ENCODE measurements at places on chromosomes 11 and 22.

GRCh38 chr11:115716601-115717529 lies 212.7 kb upstream of the CADM1 start:
- no peak for DNase-seq

DNA sequence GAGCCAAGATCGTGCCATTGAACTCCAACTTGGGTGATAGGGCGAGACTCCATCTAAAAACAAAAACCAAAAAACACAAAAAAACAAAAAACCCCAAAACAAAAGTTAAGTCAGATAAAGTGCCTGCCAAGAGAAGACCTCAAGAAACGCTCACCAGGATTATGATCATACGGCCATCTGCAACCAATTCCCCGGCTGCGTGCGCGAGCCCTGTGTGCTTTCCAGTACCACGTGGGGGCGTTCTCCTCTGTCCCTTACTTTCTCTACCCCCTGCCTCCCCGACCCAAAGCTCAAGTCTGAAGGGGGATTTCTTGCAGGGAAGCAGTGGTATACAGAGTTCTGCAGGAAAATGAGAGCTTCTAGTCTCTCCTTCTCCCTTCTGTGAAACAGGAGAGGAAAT lies 10.5 kb upstream of the RPS19BP1 start:
- no peak for DNase-seq

DNA sequence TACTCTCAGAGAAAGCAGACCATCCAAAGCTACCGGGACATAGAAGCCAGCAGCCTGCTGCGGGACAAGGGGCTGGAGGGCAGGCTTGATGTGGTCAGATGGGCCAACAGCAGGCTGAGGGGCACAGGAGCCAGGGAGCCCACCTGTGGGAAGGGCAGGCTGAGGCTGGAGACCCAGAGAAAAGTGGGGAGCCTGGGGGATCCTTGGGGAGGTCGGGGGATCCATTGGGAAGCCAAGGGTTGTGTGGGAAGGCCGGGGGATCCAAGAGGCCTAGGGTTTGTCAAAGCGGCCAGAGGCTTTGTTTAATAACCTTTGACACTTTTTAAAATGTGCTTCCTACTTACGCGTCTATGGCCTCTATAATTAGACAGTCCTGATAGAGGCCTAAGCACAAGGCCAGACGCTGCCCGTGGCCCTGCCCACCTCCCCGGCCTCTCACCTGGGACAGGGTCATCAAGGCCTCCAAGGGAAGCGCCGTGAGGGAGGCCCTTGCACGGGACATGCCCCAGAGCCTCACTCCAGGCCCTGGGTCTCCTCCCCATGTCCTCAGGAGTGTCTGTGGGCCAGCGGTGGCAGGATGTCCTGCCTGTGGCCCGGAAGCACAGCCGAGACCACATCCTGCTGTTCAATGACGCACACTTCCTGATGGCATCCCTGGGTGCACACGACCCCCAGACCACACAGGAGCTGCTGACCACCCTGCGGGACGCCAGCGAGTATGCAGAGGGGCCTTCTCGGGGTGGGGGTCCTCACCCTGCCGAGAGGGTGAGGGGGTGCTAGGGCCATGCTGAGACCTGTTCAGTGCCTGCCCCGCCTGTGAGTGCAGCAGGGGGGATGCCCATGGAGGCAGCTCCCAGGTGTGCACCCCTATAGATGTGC lies 8.6 kb upstream of the GTSE1 start:
- no peak for DNase-seq

GRCh38 chr11:69647761-69648497 lies 7.0 kb downstream of the CCND1 start:
- DNase-seq: no peak

- DNase-seq: peak; percentile 19
Observed at GRCh38 chr22:29457730-29458129, 19.3 kb downstream of the RFPL1 start.

DNA sequence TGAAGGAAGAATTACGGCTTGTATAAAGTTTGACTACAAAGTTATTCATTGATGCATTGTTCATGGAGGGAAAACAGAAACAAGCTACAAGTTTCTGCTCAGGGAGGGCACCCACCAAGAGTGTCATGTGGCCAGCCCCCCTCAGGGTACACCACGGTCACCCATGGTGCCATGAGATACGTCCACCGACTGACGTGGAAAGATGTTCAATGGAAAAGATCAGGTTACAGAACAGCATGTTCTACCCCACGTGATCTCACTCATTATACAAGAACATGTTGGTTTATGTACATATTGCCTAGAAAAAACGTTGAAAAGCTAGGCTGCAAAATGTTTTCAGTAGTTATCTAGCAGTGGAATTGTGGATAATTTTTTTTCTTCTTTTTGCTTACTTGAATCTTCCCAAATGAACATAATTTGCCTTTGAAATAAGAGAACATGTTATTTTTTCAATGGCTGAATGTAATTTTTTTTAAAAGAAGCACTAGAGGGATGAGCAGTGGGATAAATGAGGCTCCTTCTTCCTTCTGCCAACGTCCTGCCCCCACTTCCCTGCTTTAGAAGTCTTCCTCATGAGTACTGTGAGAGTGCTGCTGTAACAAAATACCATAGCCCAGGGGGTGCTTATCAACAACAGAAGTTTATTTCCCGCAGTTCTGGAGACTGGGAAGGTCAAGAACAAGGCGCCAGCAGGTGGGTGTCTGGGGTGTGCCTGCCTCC lies 22.5 kb downstream of the RCN1 start:
- DNase-seq: peak; percentile 27

DNA sequence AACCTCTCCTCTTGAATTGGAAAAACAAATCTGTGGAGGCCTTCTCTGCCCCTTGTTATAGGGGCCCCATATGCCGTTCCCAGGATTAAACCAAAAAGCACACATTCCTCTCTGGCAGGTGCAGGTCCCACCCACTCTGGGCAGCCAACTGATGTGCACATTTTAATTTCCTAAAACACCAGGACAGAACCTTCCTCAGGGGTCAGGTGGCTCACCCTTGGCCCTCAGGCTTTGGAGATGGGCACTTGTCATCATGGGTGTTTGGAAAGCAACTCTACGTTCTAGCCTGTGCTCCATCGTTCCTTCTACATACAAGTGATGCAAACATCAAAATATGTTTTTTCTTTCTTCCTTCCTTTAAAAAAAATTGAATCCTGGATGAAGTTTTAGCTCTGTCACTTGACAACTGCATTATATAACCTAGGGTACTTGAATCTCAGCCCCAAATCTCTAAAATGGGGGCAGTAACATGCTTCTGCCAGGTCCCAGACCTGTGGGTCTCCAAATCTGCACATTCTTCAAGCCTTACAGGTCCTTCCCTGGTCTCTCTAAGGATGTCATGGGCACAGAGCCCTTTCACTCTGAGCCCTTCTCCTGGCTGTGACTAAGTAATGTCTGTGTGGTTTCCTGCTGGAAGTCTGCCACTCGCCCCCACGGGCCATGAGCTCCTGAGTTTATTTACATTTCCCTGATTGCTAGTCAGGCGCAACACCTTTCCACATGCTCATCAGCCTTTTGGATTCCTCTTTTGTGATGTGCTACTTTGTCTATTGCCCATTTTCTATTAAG lies 43.8 kb downstream of the KCNQ1OT1 start:
- DNase-seq: no peak

GRCh38 chr11:25758145-25758661 lies 573.7 kb upstream of the ANO3 start:
- no peak for DNase-seq

GRCh38 chr11:130191896-130192295 lies 32.3 kb downstream of the ST14 start:
- DNase-seq: no peak

- no peak for DNase-seq
Observed at GRCh38 chr11:69916806-69917387, 97.7 kb upstream of the FGF3 start.

DNA sequence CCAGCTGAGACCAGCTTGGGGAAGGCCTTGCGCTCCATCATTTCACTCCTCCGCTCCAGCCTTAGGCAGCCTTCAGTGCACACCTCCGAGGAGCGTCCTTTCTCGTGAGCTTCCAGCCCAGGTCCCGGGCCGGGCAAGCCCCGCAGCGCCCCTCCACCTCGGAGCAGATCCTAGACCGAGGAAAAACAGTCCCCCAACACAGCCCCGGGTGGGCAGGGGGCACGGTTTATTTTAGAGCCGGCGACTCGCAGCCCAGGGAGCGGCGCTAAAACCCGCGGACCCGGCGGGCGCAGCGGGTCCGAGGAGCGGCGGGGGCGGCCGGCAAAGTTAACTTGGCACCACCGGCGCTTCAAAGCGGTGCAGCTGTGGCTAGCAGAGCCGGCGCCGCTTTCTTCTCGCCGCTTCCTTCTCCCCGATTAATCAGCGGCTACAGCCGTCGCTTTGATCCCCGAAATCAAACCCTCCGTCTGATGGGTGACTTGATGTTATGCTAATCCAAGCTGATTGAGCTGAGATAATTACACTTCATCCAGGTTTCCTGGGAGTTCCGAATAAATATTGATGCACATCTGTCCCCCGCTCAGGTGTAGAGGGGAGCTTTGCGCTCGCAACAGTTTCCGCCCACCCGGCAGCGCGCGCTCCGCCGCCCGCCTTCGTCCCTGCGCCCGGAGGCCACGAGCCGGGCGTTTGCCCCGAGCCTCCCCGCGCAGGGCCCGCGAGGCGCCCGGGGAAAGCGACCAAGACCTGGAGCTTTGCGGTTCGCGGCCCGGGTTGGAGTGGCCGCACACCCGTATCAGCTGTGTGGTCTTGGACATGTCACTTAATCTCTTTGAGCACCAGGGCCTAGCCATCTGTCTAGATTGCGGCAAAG lies 192.7 kb downstream of the BUD13 start:
- DNase-seq: peak; percentile 79

DNA sequence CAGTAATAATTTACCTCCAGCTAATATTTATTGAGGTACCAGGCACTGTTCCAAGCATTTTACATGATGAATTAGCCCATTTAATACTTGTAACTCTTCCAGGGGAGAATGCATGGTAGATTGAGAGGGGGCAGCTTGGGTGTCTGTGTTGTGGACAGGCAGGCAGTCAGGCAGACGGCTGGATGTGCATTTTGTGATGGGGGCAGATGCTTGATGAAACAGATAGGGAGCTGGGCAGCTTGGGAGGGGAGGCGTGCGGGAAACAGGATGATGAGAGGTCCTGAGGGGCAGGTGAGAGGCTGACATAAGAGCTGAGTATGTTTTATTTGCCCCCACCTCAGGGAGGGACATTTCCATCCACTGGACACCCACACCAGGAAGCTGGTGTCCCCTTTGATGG lies 33.1 kb upstream of the SHISAL1 start:
- no peak for DNase-seq

All from NCI-H1417 (cell line).